Epithelial cell of umbilical artery (primary cell): ENCODE measurements at places on chromosomes 11 and 22. TPM values are rescaled to one million over a fixed set of nuclear protein-coding genes. Genes with fewer than 3 reads are reported as not detected.

PNPLA3 gene
- total RNA-seq: 3.9 and 4.4 TPM in 2 replicates

TMPRSS13 gene
- total RNA-seq: not detected in 2 replicates

TPBGL gene
- total RNA-seq: under 0.01 TPM in 1 of 2 replicates, not detected in the other

SEC14L6 gene
- total RNA-seq: under 0.01 TPM in 2 replicates

APOL4 gene
- total RNA-seq: not detected in 2 replicates

CALCB gene
- total RNA-seq: 0.30 TPM in 1 of 2 replicates, not detected in the other

SNX32 gene
- 1.9 TPM in 1 of 2 replicates, not detected in the other for total RNA-seq

TYR gene
- total RNA-seq: not detected in 2 replicates
